ENCODE measurements at places on chromosomes 1 and 21. TPM values are rescaled to one million over a fixed set of nuclear protein-coding genes. Genes with fewer than 3 reads are reported as not detected.

- no peak for DNase-seq
These were observed 29.6 kb downstream of the DUSP10 start for GRCh38 chr1:221712198-221712684.

GRCh38 chr21:27021801-27022200 lies 54.9 kb upstream of the ADAMTS5 start:
- DNase-seq, result no peak

VWA5B1 gene
- total RNA-seq, result 2.1 TPM

DNA sequence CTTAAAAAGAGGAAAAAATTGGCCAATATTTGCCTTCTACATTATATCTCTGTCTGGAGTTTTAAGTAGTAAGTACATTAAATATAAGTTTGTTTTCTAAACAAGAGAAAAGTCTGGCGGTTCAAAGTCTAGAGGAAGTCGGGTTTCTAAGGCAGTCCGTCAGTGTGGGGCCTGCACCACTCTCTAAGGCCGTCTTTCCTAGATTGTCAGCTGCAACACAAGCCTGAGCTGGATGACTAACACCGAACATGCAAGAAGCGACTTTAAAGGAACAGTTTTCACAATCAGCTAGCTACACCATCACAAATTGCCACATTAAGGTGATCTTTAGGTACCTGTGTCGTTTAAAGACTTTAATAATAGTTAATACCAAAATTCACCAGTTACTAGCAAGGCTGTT lies 19.6 kb downstream of the CCSAP start:
- DNase-seq, result no peak
